SK-N-SH (cell line): ENCODE measurements at places on chromosomes 2 and 18. TPM values are rescaled to one million over a fixed set of nuclear protein-coding genes. Genes with fewer than 3 reads are reported as not detected.
A peak's percentile ranks its signal among the peaks of the same experiment; 100 is the strongest.

DNA sequence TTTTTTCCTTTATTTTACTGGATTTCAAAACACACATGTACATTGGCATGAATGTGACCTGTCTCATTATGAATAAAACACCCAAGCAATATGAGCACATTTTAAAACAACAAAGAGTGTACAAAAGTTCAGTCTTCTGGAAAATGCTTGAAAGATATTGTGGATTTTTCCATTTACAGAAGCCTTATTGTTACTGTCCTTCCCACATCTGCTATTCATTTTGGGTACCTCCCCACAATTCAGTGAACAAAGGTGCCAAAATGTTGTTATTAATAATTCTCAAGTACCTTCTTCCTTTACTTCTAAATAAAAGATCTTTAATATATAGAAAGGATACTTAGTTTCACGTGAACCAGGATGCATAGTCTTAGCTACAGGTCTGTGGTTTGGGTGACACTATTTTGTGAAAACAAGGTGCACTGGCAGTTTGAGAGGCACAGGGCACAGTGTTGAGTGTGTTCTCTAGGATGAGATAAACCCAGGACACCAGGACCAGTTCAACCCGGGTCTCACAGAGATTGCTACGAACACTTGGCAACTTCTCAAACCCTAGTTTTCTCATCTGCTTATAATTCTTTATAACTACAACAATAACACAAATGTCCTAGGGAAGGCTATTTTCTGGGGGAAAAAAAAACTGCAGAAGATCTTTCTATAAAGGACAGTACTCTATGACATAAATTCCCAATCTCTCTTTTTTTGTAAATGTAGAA, 84.5 kb upstream of the GALNT5 start:
- no peak for DNase-seq

GRCh38 chr2:19667536-19667949, 234.2 kb downstream of the TTC32 start:
- DNase-seq: no peak

- no peak for DNase-seq
Observed at GRCh38 chr2:187942876-187943275, 348.8 kb upstream of the GULP1 start.

- DNase-seq: peak; percentile 65
Observed at GRCh38 chr2:225017713-225018112, 24.6 kb downstream of the DOCK10 start.

GRCh38 chr2:49254401-49254800, 100.1 kb upstream of the FSHR start:
- DNase-seq: no peak

DNA sequence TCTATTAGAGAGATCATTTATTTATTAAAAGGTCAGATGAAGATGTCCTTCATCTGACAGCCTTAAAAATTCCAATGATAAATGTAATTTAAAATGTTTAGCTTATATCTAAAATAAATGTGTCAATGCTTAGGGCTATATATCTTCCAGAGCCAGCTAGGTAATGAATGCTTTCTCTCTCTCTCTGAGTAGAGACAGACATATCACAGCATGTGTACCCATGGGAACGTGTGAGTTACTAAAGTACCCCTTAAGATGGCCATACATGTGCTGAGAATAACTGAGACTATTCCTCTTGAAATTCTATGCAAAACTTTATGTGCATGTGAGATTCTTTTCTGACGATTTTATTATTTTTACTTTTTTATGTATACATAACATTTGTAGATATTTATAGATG, 420.9 kb upstream of the ST6GAL2 start:
- DNase-seq: no peak

GRCh38 chr2:64839844-64840243, 149.4 kb upstream of the SLC1A4 start:
- no peak for DNase-seq

- no peak for DNase-seq
Observed at GRCh38 chr18:37675699-37676098, 110.1 kb upstream of the CELF4 start.

- no peak for DNase-seq
Observed at GRCh38 chr18:24502667-24503523, 42.5 kb downstream of the HRH4 start.

- DNase-seq: no peak
Observed at GRCh38 chr18:3525870-3526420, 76.0 kb downstream of the TGIF1 start.

GRCh38 chr2:235291461-235291860, 202.4 kb upstream of the AGAP1 start:
- DNase-seq: no peak

DNA sequence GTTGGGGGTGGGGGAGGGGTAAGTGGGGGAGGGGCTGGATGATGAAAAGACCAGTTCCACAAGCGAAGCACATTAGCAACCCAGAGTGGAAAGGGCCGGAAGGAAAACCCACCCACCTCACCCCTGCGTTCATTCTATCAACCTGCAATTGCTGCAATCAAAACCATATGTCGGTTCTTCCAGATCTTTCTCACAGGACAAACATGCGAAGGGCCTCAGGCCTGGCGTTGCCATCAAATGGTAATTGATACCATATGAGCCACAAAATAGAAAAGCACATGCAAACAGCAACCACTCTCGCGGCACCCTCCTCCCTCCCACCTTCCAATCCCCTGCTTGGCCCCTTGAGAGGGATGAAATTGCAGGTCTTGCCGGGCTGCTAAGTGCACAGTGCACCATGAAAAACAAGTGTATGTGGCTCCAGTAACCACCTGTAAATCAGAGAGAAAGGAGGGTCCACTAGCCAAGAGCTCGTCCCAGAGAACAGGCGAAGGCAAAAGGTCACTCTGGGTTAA, 287.5 kb downstream of the TCF4 start:
- peak; percentile 65 for DNase-seq

DNA sequence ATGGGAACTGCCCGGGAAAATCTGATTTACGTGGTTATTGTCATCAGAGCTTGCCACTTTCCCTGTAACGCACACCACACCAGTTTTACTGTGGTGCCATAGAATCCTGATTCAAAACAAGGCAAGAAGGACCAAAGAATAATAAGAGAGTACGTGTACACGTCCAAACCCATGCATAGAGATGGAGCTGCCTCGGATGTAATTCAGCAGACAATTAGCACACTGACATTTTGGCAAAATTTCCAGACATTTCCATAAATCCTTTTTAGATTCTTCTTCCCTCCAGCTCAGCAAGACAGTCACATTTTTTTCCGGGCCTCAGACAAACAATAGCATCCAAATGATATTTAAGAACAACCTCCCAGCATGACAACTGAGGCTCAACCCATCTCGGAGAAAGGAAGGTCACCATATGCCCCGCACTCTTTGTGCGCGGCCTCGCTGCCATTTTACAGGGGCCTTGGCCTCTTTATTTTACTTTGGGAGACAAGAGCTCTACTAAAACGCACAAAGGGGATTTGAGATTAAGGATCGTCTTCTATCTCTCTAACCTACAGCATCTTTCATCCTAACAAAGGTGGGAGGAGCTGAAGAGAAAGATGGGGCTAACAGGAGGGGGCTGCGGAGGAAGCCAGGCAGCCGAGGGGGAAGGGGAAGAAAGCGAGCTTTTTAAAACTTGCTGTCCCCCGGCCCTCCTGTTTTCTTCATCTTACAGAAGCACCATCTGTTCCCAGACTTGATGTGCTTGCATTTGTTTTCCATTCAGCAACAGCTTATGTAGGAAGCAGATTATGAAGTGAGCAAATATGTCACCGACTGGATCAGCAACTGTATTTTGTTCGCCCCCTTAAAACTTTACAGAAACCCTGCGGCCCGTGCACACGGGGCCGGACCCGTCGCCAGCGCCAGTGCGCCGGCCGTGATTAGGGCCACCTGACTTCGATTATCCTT, 61.0 kb downstream of the CDCA7 start:
- DNase-seq: no peak

GRCh38 chr2:152573168-152573567, 144.1 kb downstream of the PRPF40A start:
- DNase-seq: peak; percentile 12

DNA sequence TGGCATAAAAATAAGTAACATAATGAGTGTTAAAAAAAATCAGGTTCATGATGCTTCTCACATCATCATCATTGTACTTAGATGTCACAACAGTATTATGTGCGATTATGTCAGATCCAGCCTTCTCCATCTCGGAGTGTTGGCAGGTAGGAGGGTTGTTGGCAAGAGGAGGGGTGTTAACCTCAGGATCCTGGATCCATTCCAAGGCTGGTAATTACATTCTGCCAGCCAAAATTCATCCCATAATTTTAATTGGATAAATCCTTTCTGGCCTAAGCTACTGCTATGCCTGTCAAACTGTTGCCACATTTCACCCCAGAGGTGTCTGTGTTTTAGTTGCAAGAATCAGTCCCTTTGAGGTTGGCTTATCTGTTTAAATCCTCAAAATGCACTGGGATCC, 891 bp upstream of the FTCDNL1 start:
- no peak for DNase-seq

GRCh38 chr2:14994721-14995120, 362.2 kb downstream of the LRATD1 start:
- DNase-seq: no peak

DNA sequence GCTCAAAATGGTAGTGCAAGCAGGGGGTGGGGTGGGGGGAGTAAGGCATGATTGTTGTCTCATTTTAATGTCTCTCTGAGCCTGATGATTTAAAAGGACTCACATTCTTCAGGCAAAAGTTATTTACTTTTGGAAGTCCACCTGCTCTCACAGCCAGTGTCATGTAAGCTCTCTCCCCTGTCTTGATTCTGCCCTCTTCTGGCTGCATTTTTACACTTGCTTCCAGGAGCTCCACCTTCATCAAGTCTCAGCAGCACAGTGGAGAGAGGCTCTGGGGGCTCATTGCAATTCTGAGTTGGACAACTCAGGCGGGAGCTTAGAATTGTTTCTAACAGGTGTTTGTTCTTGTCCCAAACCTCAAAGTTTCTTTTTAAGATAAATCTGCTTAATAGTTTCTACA, 39.2 kb downstream of the GNAL start:
- DNase-seq: no peak

- DNase-seq: no peak
Observed at GRCh38 chr18:59848002-59848401, 51.8 kb upstream of the PMAIP1 start.

- DNase-seq: no peak
Observed at GRCh38 chr2:226115102-226115831, 684.4 kb downstream of the IRS1 start.

DNA sequence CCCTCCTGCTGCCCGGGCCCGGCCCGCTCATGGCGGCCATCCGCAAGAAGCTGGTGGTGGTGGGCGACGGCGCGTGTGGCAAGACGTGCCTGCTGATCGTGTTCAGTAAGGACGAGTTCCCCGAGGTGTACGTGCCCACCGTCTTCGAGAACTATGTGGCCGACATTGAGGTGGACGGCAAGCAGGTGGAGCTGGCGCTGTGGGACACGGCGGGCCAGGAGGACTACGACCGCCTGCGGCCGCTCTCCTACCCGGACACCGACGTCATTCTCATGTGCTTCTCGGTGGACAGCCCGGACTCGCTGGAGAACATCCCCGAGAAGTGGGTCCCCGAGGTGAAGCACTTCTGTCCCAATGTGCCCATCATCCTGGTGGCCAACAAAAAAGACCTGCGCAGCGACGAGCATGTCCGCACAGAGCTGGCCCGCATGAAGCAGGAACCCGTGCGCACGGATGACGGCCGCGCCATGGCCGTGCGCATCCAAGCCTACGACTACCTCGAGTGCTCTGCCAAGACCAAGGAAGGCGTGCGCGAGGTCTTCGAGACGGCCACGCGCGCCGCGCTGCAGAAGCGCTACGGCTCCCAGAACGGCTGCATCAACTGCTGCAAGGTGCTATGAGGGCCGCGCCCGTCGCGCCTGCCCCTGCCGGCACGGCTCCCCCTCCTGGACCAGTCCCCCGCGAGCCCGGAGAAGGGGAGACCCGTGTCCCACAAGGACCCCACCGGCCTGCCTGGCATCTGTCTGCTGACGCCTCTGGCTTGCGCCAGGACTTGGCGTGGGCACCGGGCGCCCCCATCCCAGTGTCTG, 767 bp downstream of the RHOB start:
- DNase-seq: peak; percentile 82

DNA sequence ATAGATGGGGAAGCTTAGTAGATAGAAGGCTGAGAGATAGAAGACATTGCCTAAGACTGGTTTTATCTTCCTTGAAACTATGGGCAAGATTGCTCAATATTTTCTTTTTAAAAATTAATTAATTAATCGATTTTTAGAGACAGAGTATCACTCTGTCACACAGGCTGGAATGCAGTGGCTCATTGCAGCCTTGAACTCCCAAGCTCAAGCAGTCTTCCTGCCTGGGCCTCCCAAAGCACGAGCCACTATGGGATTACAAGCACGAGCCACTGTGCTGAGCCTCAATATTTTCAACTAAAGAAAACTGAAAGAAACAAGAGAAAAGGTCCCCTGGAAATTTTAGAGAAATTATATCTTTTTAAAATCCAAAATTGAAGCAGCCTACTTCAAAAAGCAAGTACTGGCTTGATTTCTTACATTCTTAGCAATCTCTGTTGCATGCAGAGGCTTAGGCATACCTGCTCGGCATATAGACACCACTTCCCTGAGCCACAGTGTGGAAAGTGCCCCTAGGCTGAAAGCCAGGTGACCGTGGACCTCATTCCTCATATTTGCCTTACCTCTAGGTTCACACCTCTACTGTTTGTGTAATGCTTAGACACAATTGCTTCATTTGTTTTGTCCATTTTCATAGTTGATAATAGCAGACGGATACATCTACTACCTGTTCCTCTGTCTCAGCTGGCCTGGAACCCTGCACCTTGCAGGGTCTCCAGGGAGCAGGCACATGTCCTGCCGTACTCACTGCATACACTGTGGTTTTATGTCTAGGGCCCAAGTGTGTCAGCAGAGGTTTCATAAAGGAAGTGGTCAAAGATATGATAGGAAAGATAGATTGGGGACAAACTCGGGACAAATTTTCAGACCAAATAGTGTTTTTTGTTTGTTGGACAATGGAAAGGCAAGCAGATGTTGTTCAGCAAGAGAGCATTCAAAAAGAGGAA, 166.5 kb upstream of the ALPP start:
- DNase-seq: no peak

- DNase-seq: peak; percentile 3
Observed at GRCh38 chr18:33076601-33077000, 303.8 kb upstream of the KLHL14 start.

GRCh38 chr18:32056613-32057358, 34.9 kb upstream of the RNF138 start:
- no peak for DNase-seq

DNA sequence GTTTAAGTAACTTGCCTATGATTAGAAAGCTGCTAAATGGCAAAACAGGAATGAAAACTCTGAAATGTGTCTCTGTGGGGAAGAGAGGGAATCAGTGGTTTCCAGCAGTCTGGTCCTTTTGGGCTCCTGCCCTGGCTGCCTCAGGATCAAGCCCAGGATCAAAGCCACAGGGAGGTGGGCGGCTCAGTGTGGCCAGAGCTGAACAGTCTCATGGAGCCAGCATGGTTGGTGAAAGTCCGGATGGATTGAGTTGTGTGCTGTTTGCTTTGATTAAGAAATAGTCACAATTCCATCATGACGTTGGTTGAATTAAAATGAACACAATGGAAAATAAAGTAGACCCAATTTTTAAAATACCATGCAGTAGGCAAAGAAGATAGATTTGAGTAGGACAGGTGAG, 344.2 kb downstream of the LPIN1 start:
- no peak for DNase-seq

AMER3 gene
- under 0.01 and 0.03 TPM in 2 replicates for polyA plus RNA-seq

DSC1 gene
- not detected in 2 replicates for polyA plus RNA-seq

ANO7 gene
- polyA plus RNA-seq: 0.68 and 0.81 TPM in 2 replicates

NT5C1B gene
- not detected in 2 replicates for polyA plus RNA-seq

LIPG gene
- 3.2 and 4.4 TPM in 2 replicates for polyA plus RNA-seq

PNO1 gene
- polyA plus RNA-seq: 16.8 and 20.6 TPM in 2 replicates

CHRNG gene
- not detected in 2 replicates for polyA plus RNA-seq

STON1 gene
- polyA plus RNA-seq: 4.2 and 5.7 TPM in 2 replicates

PJVK gene
- 5.3 and 10.8 TPM in 2 replicates for polyA plus RNA-seq

ARHGAP25 gene
- polyA plus RNA-seq: not detected in 2 replicates

CAPG gene
- polyA plus RNA-seq: 1.2 and 1.3 TPM in 2 replicates

METTL8 gene
- polyA plus RNA-seq: 5.1 and 6.2 TPM in 2 replicates

CAPN14 gene
- polyA plus RNA-seq: 0.08 and 0.11 TPM in 2 replicates

SEPTIN2 gene
- 226 and 330 TPM in 2 replicates for polyA plus RNA-seq
